ENCODE measurements at places on chromosomes 5 and 9.

- no peak for DNase-seq
Observed at GRCh38 chr9:98219364-98219716, 26.9 kb upstream of the CORO2A start.

DNA sequence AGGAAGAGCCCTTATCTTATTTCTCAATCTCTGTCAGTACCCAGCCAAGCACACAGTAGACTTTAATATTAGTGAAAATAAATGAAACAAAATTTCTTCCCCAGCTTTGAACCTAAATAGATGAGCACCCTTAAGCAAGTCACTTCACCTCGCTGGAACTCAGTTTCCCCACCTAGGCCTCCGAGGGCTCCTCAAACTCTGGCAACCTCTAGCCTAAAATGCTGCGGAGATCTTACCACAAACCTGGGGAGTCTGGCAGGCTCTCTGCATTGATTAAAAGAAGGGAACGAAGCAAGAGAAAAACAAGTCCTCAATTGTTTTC, 326 bp downstream of the RIGI start:
- DNase-seq = no peak

DNA sequence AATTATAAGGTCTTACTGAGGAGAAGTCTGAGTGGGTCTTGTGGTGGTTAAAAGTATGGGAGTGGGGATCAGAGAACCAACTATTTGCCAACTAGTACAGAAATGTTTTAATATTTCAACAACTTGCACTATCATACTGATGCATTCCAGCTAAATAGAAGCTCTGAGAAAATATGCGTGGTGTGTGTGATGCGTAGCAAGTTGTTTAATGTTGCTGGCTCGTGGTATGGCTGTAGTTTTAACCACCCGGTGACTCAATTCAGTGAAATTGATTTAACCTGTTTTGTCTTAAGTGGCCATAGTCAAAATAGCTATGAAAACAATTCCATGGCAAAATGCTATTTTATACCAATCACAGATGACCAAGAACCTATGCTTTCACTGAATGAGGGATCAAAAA, 176.5 kb upstream of the SLC24A2 start:
- DNase-seq = no peak

- no peak for DNase-seq
Observed at GRCh38 chr5:2783223-2783622, 31.7 kb upstream of the IRX2 start.

GRCh38 chr5:81513982-81514381, 120.0 kb upstream of the ACOT12 start:
- no peak for DNase-seq

GRCh38 chr5:149921597-149921996, 23.0 kb downstream of the PDE6A start:
- DNase-seq = no peak
